Pancreas (tissue), 10 donors: ENCODE measurements at places on chromosomes 3 and 15. TPM values are rescaled to one million over a fixed set of nuclear protein-coding genes. Genes with fewer than 3 reads are reported as not detected.

The CNTN6 gene
- polyA plus RNA-seq = not detected

The ZWILCH gene
- polyA plus RNA-seq = 1.2 TPM

The CYP1A2 gene
- not detected for polyA plus RNA-seq

The ST8SIA2 gene
- polyA plus RNA-seq = not detected

The OSTN gene
- not detected for polyA plus RNA-seq

The PDZRN3 gene
- 5.0 TPM for polyA plus RNA-seq

The FOXL2NB gene
- not detected for polyA plus RNA-seq
